NCI-H446 (cell line): ENCODE measurements at places on chromosomes 3 and 15.

DNA sequence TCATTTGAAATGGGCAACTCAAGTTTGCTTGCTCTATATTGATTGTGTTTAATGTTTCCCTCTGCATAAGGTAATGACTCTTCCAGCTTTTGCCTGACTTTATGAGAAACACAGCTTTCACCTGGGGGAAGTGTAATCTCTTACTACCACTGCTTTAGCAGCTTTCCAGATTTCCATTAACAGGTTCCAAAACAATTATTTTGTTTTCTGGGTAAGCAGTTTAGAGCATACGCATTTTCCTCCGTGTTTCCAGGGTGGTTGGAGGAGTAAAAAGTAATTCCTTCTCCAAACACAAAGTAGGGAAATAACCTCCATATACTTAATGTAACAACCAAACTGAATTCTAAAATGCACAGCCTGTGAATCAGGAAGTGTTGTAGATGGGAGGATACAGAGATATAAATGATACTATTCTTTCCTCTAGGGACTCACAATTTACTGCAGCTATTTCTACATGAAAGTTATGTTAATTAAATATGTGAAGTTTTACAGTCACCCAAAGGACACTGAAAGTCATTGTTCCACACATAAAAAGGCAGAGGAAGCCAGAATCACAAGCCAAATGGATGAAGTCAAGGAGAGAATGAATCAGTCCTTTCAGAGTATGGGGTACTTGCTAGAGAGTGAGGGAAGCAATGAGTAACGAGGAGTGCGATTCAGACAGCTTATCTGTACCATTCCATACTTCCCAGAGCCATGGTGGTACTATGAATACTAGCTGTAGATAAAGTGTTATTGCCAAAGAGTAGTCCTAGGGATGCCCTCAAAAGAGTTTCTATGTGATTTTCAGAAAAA is 16.6 kb downstream of the ST3GAL6 start:
- no peak for DNase-seq

DNA sequence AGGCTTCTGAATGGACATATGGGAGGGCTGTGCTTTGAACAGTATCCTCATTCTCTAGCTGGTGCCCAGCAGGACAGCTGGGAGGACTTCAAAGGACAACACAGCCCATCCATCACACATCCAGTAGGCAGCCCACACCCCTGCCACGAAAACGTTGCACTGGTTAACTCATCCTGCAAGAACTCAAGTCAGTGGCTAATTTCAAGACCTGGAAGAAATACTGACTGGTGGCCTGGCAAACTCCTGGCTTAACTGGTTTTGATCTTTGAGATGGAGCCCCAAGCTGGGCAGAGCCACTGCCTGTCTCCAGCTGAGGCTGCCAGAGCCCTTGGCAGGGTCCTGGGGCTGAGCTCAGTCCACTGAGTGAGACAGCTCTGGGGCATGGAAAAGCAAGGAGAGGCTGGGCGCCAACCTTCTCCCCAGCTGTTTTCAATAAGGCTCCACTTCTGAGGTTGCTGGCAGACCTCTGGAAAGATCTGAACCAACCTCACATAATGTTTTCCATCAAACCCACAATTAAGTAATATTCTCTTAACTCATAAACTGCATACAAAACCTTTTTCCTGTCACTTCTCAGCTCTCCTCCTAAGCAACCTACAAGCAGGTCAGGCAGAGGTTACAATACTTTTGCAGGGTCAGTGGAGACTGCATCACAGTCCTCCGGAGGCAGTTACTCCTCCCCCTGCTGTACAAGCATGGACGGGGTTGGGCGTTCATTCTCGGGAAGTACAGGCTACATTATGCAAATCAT is 110.3 kb downstream of the MYLK start:
- peak; percentile 70 for DNase-seq

DNA sequence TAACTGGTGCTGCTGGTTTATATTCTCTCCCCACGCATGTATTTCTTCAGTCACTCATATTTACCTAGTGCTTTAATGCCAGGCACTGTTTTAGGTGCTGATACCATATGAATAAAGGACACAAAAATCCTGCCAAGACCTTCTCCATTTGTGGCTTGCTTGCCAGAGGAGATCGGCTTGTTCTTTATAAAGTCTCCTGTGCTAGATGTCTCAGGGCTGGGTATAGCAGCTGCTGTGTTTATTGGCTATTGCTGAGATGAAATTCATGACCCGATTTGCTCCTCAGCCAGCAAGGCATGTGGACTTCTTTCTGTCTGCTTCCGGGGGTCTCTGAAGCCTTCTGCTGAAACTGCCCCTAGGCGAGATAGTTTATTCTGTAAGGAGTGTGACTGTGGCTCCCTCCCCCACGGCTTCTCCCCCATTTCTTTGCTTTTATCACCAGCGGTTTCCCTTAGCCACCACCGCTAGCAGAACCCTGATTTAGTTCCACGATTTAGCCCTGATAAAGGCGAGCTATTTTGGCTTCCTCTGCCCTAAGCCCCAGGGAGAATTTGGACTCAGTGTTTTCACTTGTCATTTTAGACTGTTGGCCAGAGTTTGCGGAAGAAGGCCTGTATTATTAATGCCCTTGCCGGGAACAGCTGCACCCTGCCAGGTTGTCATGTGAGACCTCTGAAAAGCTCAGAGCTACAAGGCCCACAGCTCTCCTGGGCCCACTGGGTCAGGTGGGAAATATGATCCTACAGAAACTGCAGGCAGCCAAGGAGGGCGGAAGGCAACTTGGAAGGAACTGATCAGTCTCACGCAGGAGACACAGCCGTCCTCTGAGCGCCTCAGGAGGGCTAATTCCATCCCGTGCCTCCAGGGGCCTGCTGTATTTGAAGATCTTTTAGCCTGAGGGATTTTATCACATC is 46.8 kb downstream of the ST6GAL1 start:
- DNase-seq: no peak

GRCh38 chr3:114155370-114155821 is 23.5 kb downstream of the DRD3 start:
- DNase-seq: peak; percentile 39

- DNase-seq: no peak
These were observed 785 bp upstream of the MYRIP start for GRCh38 chr3:39808467-39809180.

- DNase-seq: no peak
These were observed 55.7 kb upstream of the SMAD6 start for GRCh38 chr15:66646308-66646707.

GRCh38 chr15:29888646-29889045 is 66.4 kb upstream of the TJP1 start:
- DNase-seq: no peak

DNA sequence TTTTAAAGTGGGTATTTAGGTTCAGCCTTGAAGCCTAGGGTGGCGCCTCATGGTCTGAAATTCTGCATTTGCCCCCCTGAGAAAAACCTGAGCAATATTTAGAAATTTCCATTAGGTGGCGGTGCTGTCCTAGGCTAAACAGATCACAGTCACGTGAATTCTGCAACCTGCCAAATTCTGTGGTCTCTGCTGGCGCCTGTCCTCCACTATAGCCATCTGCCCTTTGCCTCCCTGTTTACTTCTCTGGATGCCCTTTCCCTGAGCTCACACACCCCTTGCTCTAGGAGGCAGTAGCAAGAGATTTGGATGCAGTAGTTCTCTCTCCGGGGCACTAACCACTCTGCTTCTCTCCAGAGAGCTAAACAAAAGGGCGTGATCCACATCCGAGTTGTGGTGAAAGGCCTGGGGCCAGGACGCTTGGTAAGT is 9.1 kb downstream of the MRPS11 start:
- DNase-seq: peak; percentile 37

GRCh38 chr3:173865900-173866498 is 468.5 kb downstream of the NLGN1 start:
- DNase-seq: no peak

- no peak for DNase-seq
These were observed 16.9 kb downstream of the TMEM43 start for GRCh38 chr3:14141602-14142341.

DNA sequence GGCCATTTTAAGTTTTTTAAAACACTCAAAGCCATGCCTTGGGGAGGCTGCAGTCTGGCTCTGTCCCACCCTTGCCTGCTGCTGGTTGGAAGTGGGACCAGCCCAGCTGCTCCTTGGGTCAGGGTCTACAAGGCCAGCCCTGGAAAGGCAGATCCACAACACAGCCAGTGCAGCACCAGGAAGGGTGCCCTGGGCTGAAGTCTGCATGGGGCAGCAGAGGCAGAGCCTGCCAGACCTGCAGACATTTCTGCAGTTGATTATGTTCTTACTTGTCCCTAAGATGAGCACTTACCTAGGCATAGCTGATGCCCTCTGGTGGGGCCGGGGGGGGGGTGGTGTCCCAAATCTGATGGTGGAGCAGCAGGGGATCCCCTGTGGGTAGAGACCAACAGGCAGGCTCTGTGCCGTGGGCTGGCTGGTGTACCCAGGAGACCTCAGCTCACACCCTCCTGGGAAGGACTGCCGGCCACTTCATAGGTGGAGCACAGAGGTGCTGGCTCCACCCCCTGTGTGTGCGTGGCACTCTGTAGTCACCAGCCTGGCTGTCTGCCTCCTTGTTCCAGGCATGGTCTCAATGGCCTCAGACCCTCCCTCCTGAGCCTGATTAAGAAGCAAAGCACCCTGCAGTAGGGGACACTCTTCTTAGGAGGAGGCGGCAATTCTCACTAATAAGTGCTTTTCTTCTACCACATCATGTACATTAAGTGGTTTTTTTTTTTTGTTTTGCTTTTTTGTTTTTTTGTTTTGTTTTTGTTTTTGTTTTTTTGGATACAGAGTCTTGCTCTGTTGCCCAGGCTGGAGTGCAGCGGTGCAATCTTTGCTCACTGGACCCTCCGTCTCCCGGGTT is 97.4 kb upstream of the KLF13 start:
- DNase-seq: no peak

- peak; percentile 18 for DNase-seq
These were observed 25.3 kb downstream of the CMSS1 start for GRCh38 chr3:99842826-99843589.

GRCh38 chr15:67296684-67297083 is 42.1 kb downstream of the IQCH start:
- no peak for DNase-seq
